ENCODE measurements at places on chromosomes 3 and 15.

DNA sequence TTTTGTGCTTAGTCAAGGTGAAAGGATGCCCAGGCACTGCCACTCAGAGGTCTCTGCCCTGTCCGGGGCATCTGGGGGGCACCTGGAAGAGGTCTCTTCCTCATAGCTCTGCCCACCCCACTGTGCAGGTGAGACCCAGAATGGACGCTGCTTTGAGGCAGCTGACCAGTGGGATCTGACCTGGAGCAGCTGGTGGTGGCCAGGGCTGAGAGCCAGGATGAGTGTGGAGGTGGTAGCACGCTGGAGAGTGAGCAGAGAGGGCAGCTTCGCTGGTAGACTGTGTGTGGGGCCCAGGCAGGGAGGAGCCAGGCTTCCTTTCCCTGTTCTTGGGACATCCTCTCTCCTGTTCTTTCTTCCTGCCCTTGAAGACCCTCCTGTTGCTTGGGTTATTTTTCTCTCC, 32.2 kb upstream of the PLA2G4E start:
- no peak for DNase-seq

DNA sequence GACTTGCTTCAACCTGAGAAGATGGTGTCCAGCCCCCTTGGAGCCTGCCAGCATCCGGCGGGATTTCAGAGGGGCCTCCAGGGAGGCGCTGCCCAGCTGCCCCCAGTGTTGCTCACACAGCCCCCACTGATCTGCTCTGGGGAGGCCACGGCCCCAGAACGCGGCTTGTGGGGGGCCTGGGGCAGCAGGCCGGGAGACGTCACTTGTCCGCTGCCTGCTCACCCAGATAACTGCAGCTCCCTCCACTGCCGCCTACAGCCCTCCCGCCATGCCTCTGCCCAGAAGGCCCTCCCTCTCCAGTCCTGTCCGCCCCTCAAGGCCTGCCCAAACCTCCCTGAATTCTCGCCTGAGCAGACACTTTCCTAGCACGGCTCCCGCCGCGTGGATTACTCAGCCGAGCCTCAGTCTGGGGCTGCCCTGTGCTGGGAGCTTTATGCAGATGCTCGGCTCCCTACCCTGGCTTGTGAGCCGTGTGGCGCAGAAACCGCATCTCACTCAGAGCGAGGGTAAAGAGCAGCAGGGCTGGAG, 17.2 kb upstream of the ADIPOQ start:
- DNase-seq = no peak

DNA sequence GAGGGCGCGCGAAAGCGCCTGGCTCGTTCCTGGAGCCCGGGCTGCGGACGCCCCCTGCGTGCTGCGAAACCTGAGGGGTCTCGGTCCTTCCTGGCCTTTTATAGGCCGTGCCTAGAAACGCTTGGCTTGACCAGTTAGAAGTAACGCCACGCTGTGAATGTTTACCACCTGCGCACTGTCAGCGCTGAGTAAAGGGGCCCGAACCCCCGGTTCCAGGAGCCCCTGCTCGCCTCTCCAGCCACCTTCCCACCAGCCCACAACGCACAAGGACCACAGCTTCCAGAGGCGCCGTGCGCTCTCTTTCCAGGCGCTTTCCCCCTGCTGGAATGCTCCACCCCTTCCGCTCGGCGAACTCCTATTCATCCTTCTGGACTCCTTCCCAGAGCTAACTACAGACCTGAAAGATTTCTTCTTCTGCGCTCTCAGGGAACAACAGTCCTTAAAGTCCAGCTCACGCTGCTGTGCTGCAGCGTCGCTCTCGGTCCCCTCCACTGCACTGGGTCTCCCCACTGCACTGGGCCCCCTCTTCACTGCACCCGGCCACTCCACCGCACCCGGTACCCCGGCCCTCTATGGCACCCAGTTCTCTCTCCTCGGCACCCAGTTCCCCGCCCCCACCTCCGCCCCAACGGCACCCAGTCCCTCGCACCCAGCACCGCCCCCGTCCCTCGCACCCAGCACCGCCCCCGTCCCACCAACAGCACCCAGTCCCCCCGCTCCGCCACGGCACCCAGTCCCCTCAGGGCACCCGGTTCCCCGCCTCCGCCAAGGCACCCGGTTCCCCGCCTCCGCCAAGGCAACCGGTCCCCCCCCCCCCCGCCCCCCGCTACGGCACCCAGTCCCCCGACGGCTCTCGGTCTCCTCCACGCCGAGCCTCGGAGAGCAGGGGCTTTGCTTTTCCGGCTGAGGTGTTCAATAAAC, 69.8 kb downstream of the SQOR start:
- no peak for DNase-seq

- peak; percentile 8 for DNase-seq
Measured at GRCh38 chr3:141940194-141940776, 63.8 kb downstream of the ATP1B3 start.

GRCh38 chr3:52374173-52374572, 58.1 kb downstream of the DNAH1 start:
- no peak for DNase-seq

- DNase-seq = no peak
Measured at GRCh38 chr3:82087958-82088357, 326.5 kb upstream of the GBE1 start.
